Activated T-helper 1 cell treated with anti-CD3 and anti-CD28 coated beads, Interleukin-2, amount 50 U/mL, for 16 hours (primary cell): ENCODE measurements at places on chromosomes 5 and 9.

GRCh38 chr5:143931476-143931875 is 119.5 kb downstream of the HMHB1 start:
- no peak for DNase-seq

GRCh38 chr5:16457451-16457850 is 8.1 kb downstream of the ZNF622 start:
- DNase-seq, result no peak

DNA sequence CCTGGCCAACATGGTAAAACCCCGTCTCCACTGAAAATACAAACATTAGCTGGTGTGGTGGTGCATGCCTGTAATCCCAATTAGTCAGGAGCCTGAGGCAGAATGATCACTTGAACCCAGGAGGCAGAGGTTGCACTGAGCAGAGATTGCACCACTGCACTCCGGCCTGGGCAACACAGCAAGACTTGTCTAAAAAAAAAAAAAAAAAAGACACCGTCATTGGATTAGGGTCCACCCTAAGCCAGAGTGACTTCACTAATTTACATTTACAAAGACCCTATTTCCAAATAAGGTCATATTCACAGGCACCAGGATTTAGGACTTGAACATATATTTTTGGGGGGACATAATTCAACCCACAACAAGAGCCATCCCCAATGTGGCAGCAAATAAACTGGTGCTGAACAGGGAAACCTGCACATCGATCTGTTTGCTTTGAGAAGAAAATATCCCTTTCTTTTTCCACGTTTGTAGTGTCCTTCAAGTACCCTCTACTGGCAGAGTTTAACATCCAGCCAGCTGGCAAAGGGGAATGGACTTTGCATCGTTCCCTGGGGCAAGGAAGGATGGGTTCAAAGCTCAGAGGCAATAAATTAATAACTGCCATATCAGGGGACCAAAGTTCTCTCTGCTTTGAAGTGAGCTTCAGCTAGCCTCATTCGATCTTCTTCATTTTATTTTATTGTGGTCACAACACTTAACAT is 3.7 kb upstream of the DNAJC25 start:
- DNase-seq, result no peak

DNA sequence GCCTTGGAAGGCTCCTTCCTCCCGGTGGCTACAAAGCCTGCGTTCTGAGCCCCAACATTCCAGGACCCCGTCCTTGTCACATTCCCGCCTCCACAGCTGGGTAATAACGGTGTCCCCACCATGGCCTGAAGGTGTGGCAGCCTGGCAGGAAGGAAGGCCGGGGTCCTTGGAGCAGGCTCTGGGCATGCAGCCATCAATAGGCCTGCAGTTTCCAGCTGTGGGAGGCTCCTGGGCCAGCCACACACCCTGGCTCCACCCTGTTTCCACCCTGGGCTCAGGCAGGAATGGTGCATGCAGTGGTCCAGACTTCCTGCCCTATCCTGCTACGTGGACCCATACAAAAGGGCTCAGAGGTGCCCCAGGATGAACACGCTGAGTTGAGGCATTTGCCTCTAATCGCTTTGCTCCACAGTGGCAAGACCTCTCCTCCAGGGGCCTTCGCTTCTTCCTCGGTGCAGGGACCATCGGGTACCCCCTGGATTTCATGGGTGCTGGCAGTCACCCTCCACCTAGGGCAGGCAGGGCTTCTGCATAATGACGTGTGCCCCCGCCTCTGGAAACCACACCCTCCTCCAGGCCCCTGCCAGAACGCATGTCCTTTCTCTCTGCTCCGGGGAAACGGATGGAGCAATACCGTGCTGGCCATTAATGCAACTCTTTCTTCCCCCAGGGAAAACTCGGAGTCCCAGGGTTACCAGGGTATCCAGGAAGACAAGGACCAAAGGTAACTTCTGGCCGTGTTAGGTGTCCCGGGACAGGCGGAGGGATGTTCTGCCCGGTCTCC is 95.1 kb upstream of the FCN2 start:
- DNase-seq, result no peak

DNA sequence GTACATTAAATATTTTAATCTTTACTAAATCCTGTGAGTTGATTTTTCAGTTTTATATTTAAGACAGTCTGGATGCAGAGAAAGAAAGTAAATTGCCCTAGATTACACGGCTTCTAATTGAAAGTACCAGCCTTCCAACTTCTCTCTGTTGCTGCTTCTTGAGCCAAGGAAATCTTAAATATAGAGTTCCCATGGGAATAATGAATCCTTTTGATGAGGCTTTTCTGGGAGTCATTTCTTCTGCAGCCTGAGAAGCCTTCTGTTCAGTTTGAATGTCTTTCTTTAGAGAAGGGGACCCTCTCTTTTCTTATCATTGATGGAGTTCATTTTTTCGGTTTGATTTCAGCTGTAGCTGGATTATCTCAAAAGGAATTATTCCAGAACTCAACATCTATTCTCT is 317.3 kb upstream of the PTPRD start:
- DNase-seq, result no peak

GRCh38 chr9:92206488-92206887 is 87.0 kb downstream of the IARS1 start:
- DNase-seq, result no peak

DNA sequence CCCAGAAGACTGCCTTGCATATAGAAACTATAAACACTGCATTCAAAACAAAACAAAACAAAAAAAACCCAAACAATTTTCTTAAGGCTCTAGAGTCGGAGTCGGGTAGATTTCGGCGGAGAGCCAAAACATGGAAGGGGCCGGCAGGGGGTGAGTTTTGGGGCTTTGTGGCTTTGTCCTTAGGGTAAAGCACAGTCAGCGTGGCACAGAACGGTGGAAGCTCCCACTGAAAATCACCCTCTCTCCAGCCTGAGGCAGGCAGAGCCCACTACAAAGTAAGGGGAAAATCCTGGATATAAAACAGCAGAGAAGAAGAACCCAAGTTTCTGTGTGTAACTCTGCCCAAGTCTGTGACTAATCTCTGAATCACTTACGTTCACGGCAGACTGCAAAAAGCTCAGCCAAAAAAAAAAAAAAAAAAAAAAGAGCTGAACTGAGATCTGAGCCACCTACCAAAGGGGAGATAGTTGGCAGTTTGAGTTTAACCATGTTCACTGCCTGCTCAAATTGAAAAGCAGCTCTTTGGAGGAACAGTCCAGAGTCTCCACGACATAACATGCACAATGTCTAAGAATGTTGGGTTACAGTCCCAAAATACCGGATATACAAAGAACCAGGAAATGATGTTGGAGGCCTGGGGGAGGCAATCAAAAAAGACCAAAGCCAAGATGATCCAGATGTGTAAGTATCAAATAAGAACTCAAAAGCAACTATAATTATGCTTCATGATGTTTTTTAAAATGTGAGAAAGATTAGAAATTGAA is 26.6 kb upstream of the OR2K2 start:
- no peak for DNase-seq

GRCh38 chr5:180299526-180299925 is 7.6 kb upstream of the MAPK9 start:
- no peak for DNase-seq

- DNase-seq, result no peak
Measured at GRCh38 chr9:135130207-135130976, 42.9 kb downstream of the OLFM1 start.

GRCh38 chr9:116137581-116137980 is 16.0 kb upstream of the PAPPA start:
- no peak for DNase-seq

DNA sequence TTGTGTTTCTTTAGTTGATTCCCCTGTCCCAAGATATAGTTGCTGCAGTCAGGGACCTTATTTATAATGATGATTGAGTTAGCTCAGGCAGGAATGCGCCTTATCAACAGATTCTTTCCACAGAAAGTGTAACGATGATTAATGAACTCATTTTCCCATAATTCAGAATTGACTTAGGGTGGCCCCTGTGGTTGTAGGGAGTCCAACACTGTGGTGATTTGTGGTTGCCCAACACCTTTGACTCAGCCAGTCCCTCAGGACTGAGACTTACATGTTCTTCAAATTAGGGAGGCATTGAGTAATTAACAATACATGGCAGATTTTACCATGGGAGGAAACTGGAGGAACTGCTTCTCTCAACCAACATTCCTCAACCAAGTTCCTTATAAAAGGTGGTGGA is 221.9 kb downstream of the GABRG2 start:
- no peak for DNase-seq

GRCh38 chr5:27316271-27316650 is 277.9 kb upstream of the CDH9 start:
- no peak for DNase-seq

DNA sequence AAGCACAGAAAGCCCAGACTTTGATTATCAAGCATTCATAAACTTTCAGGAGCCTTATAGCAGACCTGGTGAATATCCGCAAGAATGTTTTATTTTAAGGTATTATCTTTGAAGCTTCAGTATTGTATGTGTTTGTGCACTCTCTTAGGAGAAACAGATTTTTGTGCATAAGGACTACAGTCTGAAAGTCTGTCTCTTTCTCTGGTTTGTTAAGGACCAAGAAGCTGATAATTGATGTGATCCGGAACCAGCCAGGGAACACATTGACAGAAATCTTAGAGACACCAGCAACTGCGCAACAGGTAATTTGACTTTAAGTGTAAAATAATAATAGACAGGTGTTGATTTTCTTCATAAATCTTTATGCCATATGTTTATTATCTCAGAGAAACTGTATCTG is 22.8 kb upstream of the F2R start:
- DNase-seq, result no peak

- no peak for DNase-seq
Measured at GRCh38 chr5:65873181-65873750, 53.1 kb upstream of the ERBIN start.

GRCh38 chr5:154243736-154244135 is 53.2 kb downstream of the GALNT10 start:
- no peak for DNase-seq

DNA sequence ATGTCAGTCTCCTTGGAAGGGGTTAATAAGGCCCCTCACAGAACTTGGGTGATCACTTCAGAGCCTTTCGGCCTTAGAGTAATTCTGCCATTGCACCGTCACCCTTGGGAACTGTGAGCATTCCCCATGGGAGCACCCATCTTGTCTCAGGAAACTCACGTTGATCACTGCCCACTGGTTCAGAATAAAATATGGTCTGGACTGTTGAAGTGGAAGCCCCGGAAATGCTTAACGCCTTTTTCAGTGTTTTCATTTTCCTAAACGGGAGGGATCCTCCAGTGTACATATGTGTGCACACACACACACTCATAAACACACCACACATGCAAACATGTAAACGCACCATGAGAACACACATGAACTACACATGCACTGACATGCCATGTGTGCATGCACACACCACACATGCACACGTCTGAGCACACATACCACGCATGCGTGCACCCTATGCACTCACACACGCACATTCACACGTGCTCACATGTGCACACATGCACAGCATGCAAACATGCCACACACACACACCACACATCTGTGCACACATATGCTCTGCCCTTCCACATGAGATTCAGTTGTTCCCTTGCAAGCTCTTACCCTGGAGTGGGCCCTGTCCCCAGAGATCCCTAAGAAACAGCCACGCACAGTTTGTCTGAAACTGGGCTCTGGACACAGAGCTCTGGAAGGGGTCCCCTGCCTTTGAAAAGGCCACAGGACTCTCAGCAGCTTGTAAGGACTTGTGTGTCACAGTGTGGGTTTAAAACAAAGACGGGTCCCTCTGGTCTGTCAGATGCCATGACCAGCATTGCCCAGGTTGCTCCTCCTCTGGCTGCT is 17.0 kb downstream of the MRPL36 start:
- DNase-seq, result no peak

GRCh38 chr5:145996135-145996534 is 59.8 kb downstream of the SH3RF2 start:
- no peak for DNase-seq

DNA sequence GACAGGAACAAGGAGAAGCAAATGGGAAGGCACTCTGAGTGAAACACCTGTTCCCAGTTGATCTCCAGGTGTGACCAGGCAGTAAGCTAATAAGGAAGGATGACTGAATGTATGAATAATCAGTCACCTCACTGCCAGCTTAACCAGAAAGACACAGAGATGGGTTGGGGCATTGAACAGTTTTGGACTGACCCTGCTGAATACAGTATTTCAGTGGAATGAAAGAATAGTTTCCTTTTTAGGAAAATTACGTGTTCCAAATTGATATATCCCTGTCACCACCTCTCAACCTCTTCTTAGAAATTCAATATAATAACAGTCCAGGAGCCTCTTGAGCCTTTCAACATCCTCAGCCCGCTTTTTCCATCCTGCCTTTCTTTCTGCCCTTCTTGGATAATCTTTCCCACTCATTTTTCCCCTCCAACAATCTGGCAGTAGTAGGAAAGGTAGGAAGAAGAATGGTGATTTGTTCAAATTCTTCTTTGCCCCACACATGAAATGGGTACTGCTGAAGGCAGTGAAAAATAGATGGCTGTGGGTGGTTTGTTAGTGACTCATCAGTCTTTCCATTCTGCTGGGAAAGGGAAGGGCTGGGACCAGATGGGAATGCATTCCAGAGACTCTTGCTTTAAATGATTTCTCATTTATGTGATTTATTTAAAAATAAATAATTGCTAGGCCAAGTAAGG is 117.9 kb downstream of the ZSWIM6 start:
- no peak for DNase-seq

DNA sequence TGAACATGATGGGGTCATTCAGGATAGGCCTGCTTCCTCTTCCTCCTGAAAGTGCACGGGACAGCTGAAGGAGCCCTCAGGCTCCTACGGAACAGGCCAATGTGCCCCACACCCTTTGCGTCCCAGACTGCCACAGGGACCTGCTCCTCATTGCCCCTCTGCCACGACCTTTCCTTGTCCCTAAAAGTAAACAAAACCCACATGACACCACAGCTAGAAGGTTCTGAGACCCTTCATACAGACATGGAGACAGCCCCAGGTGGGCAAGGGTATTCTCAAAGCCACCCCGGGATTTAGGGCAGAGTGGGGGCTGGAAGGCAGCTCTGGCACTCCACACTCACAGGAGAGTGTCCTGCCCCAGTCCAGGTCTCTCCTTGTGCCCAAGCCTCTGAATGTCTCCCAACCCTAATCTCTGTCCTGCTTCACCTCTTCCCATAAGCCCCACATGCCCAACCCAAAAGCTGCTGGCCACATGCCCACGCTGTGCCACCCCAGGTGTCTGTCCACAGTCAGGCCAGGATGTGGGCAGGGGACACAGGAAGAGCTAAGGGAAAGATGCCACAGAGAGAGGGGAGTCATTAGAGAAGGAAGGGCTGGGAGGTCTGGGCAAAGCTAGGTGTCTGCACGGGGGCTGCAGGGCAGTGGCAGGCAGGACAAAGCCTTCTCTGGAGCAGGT is 800 bp downstream of the AMBP start:
- no peak for DNase-seq

GRCh38 chr5:162227075-162227474 is 159.5 kb downstream of the GABRG2 start:
- no peak for DNase-seq

GRCh38 chr5:98827161-98827560 is 53.7 kb downstream of the RGMB start:
- no peak for DNase-seq
